ENCODE measurements at places on chromosomes 11 and 22.

GRCh38 chr22:45491841-45492240, 10.8 kb upstream of the FBLN1 start:
- no peak for DNase-seq

DNA sequence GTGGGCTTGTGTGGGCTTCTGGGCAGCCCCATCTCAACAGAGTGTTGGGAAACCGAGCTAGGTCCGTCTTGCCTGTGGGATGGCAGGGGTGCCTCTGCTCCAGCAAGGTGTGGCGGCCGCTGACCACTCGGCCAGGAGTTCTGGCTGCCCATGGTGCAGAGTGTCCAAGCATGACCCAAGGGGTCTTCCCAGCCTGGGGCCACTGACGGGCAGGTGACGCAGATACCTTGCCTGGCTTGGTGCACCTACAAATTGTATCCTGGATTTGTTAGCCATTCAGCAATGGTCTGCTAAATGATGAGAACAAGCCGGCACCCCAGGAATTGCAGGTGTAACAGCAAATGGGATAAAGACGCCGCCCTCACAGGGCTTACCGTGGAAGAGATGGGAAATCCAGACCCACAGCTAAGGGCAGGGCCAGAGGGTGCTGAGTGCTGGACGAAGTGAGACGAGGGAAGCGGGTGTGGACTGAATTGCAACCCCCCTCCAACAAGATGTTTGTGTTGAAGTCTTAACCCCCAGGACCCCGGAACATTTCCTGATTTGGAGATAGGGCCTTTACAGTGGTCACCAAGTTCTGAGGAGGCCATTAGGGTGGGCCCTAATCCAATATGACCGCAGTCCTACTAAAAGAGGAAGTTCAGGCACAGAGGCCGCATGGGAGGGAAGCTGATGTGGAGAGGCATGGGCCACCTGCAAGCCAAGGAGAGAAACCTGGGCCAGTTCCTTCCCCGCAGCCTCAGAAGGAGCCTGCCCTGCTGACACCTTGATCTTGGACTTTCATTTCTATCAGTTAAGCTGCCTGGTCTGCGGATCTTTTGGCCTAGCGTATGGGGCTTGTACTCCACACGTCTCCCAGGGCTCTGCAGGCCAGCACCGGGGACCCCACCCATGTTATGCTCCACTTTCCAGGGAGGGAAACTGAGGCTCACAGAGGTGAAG, 45.2 kb upstream of the LINC01488 start:
- DNase-seq, result no peak

DNA sequence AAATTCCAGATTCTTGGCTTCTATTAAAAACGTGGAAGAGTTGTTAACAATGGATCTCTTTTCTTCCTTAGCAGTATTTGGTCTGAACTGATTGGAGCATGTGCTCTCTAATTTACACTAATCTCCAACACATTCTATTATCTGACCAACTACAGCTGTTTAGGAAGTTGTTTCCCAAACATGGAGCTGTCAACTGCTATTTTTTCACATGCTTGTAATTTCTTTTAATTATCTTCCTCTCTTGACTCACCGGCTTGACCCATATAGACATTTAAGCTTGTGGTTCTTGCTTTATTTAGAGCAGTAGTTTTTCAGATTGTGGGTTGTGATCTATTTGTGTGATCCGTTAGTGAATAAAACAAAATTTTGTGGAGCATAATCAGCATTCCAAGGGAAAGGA, 40.8 kb downstream of the CTNND1 start:
- DNase-seq, result no peak

DNA sequence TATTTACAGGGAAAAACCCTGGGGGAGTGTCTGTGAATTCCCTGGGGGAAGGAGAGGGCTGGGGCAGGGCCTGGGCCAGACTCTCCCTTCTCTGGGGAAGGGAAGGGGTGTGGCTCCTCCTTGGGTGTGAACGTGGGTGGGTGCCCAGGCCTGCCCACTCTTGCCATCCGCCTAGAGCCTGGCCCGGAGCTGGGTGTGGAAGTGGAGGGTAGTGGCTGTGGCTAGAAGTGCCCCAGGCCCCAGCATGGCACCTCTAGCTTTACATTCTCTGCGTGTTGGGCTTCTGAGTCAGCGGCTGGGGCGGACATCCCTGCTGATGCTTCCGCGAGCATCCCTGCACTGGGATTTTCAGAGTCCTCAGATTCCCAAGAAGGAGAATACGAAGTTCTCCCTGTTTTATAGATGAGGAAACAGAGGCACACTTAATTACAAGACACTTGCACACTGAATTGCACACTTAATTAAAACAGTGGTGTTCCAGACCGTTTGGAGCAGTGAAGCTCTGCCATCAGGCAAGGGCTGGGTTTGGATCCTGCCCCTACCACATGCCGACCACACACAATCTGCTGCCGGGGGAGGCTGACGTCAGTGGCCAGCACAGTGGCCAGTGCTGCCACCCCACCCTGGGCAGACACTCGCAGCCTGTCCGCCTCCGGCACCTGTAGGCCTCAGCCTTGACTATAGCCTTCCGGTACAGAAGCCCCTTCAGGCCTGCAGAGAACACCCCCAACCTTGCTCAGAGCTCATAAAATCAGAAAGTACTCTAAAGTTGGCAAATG, 7.6 kb downstream of the BAD start:
- DNase-seq, result no peak

DNA sequence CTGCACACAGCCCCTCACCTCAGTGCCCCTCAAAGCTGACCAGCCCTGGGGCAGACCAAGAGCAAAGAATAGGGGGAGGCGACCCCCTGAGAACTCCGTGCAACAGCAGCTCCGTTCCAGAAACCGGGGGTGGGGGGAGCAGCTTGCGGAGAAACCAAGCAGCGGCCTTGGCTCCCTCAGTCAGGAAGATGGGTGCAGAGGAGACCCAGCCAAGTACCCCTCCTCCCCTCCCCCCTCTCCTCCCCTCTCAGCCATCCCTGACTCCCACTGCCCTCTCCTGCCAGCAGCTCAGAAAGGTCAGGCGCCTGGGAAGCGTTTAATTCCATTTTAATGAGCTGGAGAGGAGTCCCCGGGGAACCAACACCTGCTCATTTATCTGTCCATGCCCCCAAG, 78.9 kb downstream of the PDE2A start:
- no peak for DNase-seq

DNA sequence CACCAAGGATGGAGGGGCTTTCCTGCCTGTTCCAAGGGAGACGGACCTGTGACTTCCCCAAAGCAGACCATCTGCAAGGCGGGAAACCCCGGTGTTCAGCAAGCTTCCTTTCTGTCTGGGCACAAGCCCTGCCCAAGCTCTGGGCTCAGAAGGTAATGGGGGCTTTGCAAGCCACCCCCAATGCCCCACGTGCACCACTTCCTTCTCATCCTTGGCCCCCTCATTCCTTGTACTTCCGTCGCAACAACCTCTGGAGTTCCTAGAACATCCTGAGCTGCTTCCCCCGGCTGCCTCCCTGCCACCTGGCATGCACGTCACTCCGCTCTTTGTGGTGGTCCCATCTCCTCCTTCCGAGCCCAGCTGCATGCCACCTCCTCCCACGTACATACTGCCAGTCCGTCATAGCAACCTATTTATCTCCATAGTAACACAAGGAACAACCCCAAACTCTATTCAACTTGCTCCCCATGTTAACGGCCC, 3.9 kb downstream of the MYEOV start:
- no peak for DNase-seq

DNA sequence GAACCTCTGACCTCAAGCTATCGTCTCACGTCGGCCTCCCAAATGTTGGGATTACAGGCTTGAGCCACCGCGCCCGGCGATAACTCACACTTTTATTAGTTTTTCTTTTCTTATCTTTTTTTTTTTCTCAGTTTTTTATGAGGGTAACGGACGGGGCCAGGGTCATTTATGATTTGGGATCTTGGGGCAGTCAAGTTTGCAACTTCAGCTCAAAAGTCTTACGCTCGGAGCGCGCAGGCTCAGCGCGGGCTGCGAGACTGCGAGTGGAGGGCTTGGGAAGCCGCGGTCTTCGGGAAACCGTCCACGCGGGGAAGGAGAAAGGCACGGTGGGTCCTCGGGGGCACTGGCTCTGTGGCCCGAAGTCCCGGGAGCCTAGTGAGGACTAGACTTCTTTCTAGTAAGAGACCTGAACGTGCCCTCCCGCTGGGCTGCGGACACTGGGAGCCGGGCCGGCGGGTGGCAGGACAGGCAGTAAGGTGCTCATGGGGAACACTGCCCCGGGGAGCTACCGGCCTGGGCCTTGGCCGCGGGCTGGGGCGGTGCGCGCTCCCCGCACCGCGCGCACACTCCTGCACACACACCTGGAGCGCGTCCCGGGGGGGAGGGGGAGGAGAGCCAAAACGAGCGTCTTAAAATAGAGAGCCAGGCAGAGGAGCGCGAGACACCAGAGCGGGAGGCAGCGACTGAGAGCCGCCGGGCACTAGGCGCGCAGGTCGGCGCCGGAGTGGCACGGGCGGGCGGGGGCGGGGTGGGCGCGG, 476 bp upstream of the BARX2 start:
- no peak for DNase-seq

DNA sequence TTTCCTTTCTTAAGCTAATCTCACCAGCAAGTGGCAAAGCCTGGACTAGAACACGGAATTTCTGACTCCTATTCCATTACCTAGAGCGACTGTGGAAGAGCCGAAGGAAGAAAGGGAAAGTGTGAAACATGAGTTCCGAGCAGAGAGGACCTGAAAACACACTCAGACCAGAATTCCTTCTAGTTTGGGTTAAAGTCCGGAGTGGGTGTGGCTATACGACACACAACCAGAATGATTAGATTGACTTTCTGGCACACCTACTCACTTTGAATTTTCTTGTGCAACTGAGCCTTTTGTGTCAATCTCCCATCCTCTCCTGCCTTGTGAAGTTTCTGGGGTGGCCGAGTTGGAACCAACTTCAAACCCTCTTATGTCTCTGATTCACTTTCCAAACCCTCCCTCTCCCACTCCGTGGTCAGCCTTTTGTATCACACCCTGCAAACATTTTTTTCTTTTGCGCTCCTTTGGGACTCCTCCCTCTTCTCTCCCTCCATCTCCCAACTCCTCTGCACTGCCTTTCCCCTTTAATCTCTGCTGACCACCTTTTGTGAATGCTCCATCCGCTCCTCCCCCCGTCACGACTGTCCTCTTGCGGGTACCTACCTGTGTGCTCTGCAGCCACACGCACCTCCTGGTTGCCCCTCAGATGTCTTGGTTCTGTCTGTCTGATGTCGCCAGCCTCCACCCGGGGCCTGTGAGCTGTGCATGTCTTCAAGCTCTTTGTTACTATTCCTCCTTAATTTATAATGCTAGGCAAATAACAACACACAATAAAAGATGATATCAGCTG, 86.3 kb upstream of the BLID start:
- DNase-seq, result no peak

GRCh38 chr11:78325274-78325781, 92.3 kb downstream of the GAB2 start:
- DNase-seq, result no peak

DNA sequence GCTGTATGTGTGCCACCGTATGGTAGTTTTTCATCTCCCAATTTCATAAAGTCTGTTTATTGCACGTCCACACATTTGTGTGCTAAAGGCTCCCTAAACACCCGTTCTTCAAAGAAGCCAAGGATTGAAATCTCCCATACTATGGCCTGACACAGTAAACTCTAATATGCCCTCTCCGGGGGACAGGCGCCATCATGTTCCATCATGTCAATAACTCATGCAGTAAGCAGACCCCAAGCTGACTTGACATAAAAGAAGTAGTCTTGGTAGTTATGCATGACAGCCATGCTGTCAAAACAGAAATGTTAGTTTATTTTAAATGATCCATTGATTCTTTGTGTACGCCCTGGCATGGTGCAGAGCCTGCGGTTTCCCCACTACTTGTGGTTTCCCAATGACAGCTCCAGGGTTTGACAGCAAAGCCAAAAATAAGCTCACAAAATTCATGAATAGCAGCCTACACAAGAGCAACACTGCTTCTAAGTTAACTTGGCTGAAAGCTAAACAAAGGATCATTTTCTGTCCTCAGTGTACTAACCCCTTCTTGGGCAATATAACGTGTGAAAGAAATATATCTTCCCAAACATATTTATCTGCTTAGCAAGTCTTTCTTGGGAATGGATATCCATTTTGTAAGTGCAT, 56.5 kb upstream of the CABP7 start:
- DNase-seq, result no peak

DNA sequence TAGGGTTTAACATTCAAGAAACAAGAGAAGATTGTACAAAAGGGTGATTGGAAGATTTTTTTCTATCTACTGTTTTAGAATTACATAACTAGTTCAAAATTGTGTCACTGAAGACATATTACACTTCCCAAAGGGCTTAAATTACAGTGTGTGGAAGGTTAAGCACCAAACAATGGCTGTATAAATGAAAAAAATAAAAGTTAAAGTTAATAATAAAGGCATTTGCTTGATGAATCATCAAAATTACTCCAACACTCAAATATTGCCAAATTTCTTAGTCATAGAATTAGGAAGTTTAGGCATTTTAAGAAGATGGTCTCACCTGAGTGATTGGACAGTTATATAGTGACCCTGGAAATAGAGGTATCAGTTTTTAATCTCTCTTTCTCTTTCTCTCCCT, 227.6 kb upstream of the CARD18 start:
- no peak for DNase-seq

DNA sequence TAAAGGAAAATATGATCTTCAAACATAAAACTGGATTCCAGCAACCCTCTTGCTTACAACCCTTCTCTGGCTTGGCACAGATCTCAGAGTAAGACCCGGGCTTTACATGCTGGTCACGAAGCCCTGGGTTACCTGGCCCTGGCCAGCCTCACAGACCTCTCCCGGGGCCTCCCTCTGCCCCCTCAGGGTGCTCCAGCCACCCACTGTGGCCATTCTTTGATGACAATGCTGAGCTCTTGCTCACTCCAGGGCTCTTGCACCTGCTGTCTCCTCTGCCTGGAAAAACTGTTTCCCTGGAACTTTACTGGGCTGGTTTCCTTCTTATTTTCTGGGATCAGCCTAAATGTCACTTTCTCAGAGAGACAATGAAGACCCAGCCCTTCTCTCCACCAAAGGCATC, 43.9 kb downstream of the C11orf96 start:
- no peak for DNase-seq

DNA sequence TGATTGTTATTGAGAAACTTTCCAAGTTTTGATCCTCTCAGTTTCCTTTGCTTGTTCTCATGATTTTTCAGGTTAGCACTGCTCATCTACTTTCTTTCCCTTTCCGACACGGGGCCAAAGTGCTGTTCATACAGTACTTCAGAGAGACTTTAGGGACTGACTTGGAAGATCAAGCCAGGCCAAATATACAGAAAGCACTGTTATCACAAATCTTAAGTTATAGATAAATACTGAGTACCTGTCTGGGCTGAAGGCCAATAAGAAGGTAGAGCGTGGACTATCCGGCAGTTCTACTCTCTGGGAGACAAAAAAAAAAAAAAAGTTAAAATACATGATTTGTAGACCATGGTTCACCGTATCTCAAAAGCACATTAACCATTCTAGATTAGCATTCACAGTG, 46.2 kb downstream of the AMBRA1 start:
- DNase-seq, result no peak

- DNase-seq, result no peak
Measured at GRCh38 chr11:92278791-92279433, 54.3 kb downstream of the FAT3 start.

GRCh38 chr11:46565232-46565840, 28.5 kb downstream of the AMBRA1 start:
- DNase-seq, result no peak

Measured in left renal pelvis (tissue), 4 donors.